Brain pericyte (primary cell): ENCODE measurements at places on chromosomes 7 and 10.

- DNase-seq: no peak
These were observed 209.8 kb upstream of the SEMA3D start for GRCh38 chr7:85396676-85397075.

DNA sequence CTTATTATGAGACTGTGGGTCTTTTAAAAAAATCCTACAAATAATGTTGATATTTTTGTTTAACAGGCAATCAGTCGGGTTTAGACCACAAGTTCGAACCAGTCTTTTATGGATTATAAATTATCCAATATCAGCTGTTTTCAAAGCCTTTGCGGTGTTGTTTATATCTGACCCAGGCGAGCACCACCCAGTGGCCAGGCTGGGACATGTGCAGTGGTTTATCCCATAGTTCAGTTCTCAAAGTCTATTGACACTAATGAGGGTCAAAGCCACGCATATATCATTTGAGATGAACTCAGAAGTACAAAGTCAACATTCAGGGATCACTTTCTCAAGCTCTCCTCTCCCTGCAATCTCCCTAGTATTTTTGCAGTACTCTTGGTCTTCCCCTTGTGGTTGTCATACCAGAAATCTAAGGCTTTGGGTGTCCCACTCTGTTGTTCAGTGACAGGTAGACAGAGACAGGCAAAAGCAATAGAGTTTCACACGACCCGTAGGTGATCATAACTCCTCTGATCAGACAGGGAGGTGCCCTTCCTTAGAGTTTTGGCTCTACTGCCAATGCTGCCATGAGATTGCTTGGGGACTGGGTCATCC is 117.4 kb upstream of the POM121L12 start:
- no peak for DNase-seq

DNA sequence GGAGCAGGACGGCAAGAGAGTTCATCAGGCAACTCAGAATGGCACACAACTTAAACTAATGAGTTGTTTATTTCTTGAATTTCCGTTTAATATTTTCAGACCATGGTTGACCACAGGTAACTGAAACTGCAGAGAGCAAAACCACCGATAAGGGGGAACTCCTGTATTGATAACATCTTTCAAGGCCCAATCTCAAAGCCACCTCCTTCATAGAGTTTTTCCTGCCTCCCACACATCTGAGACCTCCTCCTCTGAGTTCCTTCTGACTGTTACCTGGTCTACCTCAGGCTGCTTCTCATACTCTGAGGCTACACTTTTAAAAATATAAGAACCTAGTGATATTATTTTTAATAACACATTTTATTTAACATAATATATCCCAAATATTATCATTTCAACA is 341.5 kb upstream of the NPVF start:
- DNase-seq: no peak

DNA sequence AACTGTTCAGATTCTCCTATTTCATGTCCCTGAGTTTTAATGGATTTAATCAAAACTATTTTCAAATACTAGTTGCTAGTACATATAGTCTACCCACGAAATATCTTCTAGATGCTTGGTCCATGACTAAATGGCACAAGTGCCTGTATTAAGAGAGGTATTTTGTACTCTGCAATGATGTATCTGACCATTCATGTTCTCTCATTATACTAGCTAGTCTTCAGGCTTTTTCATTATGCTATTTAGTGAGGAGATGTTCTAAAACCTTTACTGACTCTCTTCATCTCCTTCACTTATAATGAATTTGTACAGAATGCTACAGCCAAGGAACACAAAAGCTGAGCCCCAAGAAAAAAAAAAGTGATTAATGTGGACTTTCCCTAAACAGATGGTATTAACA is 222.5 kb downstream of the AHR start:
- no peak for DNase-seq

DNA sequence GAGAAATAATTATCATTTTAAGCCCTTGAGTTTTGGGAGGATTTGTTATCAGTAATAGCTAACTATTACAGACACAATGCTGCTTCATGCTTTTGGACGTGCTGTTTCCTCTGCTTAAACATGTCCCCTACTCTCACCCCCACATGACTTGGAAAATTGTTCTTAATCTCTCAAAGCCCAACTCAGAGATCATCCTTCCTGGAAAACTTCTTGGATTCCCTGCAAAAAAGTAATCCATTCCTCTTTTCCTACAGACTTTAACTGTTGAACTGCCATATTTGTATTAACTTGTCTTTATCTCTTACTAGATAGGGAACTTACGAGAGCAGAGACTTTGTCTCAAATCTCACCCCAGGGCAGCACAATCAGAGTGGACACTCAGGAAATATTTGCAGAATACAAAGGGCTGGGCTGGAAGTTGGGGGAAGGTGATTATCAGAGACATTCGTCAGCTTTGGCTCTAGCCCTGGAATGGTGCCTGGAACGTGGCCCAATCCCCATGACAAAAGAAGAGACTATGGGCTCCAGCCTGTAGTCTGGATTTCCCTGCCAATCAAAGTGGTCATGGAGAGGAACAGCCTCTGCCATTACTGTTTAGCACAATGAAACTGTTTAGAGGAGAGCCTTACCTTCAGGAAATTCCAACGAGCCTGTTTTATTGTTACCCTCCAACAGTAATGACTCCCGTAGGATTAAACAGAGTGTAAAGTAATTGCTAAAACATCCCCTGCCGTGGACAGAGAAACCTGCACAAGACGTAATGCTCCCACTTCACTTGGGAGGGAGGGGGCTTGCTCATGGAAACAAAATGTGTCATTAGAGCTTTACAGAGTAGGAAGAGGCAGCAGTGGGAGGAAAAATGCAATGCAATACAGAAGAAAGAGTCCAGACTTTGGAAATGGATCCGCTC is 140.4 kb upstream of the AUTS2 start:
- no peak for DNase-seq

DNA sequence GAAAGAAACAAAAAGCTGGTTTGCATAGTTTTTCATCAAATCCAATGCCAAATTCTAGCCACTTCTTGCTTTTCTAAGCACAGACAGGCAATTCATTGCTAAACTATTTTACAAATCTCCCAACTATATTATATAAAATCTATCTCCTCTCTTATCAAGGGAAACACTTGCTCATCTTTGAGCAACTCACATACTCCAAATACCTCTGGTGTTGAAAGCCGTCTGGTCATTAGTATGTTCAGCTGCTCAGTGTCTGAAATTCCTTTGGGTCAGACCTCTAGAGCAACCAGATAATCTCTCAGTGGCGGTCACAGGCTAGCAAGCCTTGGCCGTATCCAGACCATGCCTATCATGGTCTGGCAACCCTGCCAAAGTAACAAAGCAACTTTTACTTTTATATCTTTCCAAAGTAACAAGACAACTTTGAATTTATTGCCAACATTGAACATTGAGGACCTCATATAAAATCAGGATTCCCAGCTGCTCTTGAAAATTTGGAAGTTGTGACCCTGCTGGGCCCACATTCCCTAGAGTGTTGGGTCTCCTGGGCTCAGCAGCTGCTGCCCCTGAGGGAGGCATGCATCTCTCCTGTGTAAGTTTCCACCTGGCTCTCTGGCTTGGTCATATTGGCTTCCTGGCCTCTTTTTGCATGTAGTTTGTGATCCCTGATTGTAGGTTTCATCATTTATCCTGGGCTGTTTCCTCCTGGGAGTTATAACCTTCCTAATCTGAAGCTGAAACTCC is 56.8 kb upstream of the LANCL2 start:
- no peak for DNase-seq

DNA sequence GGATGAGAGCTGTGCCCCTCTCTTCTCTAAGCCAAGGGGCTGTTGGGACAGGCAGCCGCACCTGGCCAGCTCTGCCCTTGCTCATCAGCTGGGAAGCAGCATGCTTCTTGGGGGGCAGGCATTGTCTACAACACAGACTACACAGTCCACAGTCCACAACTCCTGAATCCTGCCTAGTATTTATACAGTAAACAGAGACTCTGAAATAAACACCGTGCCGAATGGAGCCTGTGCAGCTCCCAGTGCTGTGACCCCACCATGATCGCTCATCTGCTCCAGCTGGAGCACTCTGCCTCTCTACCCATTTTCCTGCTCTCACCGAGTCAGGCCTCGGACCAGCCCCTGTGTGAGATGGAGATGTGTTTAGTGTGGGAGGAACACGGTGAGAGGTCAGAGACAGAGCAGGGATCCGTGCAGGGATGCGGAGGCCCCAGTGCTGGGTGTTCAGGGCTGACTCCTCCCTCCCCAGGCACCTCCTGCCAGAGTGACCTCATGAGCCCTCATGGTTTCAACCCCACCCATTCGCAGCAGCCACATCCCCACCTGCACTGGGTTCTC is 608.0 kb downstream of the DNAJB6 start:
- no peak for DNase-seq

GRCh38 chr7:115679976-115680375 is 350.6 kb downstream of the TFEC start:
- no peak for DNase-seq

DNA sequence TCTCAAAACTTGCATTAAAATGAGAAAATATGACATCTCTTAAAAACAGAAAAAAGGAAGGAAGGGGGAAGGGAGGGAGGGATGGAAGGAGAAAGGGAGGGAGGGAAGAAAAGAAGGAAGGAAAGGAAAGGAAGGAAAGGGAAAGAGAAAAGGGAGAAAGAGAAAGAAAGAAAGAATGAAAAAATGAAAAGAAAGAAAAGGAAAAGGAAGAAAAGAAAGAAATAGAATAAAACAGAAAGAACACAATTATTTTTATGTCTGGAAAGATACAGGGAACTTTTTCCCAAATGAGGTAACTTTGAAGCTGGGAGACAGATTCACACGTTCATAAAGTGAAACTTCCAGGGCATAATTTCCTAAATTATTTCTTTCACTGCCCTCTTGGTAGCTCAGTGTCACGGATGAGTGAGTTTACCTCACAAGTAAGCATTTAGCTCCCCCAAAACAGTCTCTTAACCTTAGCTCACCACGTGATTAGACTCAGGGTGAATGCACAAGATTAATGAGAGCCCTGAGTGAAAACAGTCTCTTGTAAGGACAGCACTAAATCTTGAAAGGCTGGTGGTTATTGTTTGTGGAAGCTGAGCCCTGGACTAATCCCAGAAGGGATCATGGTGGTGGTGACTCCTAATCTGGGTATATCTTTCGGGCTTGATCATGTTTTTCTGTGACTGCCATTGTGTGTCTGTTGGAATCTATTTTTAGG is 74.1 kb upstream of the HDAC9 start:
- no peak for DNase-seq

DNA sequence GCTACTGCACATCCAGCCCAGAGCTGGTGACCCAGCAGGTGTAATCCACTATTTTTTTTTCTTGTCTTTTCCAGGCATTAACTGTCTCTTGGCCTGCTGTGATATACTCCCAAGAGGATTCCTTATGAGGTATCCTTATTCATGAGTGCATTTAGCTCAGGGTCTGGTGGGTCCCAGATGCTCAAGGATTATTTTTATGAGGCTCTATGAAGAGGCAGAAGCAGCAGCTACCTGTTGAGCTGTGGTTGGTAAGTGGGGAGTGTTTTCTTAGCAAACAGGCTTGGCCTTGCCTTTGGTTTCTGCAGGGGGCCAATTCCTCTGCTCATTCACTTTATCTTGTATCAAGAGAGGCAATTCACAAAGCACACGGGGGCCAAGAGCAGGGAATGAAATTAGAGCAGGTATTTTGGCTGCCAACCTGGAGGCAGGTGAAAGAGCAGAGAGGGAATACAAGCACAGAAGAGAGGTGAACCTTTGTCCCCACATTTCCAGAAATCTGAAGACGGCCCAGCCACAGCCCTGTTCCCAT is 221.6 kb downstream of the TMEM178B start:
- no peak for DNase-seq

- no peak for DNase-seq
These were observed 125.8 kb downstream of the PTPRN2 start for GRCh38 chr7:158461824-158462223.

DNA sequence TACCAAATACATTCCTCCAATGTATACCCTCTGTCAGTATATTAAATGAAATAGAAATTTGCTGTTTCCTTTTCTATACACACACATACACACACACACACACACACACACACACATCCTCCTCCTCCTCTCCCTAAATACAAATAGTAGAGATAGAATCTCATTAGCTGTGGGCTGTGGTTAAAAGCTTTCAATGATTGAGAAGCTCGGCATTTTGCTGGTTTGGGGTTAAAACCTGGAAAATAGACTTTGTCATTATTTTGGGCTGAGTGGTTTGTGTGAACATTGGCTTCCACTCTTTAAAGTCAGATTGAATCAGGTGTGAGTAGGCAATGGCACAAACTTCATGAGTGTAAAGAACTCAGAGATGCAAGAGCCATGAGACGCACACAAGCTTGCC is 596.0 kb downstream of the XPNPEP1 start:
- no peak for DNase-seq

- DNase-seq: no peak
These were observed 333.9 kb downstream of the DNAJB6 start for GRCh38 chr7:157670490-157671357.

GRCh38 chr10:62635127-62635526 is 169.4 kb upstream of the ADO start:
- no peak for DNase-seq

DNA sequence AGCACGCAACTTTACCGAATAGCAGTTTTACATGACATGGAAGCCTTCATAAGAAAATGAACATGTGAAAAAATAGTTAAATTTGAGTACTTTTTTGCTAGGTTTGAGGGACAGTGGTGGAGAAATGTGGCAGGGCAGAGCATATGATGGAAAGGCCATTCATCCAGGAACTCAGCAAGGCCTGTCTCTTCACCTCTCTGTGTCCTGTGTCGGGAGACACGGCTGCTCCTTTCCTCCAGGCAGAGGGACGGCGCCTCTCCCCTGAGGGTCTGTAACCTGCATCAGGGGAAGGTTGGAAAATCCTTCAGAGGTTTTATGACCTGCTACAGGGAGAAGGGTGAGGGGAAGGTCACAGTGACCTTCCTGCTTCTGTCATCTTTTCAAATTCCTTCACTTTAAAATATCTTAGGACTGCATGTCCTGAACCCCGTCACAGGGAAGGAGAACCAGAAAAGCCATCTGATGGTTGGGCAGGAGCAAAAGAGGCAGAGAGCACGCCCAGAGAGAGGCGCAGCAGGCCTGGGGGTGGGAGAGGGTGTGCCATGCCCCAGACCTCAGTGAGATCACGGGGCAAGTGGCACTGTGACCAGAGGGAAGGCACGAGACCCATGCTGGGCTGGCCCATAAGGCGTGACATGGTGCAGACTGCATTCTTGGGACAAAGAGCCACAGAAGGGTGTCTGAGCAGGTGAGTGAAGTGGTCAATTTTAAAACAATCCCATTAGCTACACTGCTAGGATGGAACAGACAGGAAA is 44.0 kb downstream of the GSDME start:
- DNase-seq: no peak

DNA sequence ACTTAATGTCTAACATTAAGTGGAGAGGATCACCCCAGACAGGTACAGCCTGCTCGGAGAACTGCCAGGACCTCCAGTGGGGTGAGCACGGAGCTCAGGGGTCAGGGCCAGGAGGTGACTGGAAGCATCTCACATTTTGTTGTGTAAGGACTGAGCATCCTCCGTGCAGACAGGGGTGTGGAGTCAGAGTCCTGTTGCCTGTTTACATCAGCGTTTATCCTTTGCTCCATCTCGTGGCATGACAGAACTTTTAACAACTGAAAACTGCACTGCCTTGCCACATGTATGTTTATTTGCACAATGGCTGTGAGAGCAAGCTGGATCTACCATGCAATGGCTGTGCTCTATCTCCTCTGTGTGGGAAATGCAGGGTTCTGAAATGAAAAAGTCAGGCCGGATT is 175.4 kb upstream of the AKR1E2 start:
- no peak for DNase-seq

GRCh38 chr10:59881640-59882039 is 24.7 kb downstream of the CCDC6 start:
- no peak for DNase-seq

- no peak for DNase-seq
These were observed 8.4 kb upstream of the AGR2 start for GRCh38 chr7:16813232-16813616.
